Spinal cord (tissue), 10 donors: ENCODE measurements at places on chromosomes 5 and 9.
A peak's percentile ranks its signal among the peaks of the same experiment; 100 is the strongest.

- DNase-seq, result no peak
These were observed 20.1 kb upstream of the CFAP157 start for GRCh38 chr9:127686461-127687393.

DNA sequence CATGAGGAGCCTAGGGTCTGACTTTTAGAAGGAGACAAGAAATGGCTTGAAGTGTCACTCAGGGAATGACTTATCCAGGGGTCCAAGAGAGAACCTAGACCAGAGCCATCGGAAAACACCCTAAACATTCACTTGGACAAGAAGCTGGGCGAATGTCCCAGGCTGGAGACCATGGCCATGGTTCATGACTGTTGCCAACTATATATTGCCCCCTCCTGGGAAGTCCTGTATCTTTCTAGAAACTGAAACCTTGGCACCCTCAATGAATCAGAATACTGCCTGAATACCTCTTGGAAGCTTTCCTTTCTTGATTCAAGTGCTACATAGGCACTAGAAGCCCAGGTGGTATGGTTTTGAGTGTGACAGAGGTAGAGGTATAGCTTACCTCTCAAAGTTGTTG, 29.9 kb downstream of the TRMO start:
- DNase-seq, result no peak

DNA sequence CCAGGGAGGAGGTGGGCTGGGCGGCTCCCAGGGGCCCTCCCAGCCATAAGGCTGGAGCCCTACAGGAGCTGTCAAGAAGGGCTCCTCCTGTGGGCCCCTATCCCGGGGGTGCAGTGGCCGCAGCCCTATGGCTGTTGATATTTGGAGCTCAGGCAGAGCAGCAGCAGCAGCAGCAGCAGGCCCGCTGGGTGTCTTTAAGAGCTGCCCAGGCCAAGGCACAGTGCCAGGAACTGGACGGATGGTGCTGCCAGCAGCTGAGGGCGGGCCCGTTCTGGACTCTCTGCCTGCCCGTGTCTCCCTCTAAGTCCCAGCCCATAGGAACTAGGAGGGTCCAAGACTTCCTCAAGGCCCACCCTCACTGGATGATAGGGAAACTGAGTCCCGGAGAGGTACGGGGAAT, 3.6 kb downstream of the AK1 start:
- DNase-seq, result no peak

GRCh38 chr5:85998656-85999055, 619.1 kb upstream of the COX7C start:
- peak; percentile 61 for DNase-seq

- DNase-seq, result no peak
These were observed 55.2 kb upstream of the ACTBL2 start for GRCh38 chr5:57537811-57538210.

GRCh38 chr5:136063778-136064465, 35.1 kb downstream of the TGFBI start:
- no peak for DNase-seq

- DNase-seq, result no peak
These were observed 24.7 kb upstream of the CETN3 start for GRCh38 chr5:90434116-90434714.

DNA sequence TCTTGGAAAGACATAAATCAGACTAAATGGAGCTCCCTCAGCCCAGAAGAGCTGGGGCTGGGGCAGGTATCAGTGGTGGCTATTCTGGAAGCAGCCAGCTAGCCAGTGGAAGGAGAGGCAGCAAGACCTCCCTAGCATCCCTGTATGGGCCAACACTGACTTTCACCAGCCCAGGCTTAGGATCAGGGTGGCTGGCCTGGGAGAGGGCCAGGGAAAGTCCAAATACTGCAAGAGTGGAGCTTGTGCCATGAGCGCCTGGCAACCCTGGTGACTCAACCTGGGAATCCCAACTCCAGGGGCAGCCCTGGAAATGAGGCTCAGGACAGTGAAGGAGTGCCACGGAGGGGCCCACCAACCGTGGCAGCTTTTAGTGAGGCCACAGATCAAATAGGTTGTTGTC, 7.6 kb upstream of the IRF1 start:
- DNase-seq, result no peak

GRCh38 chr9:135925496-135926133, 18.3 kb upstream of the CAMSAP1 start:
- no peak for DNase-seq

- no peak for DNase-seq
These were observed 188.5 kb upstream of the RASA1 start for GRCh38 chr5:87079219-87079618.

- no peak for DNase-seq
These were observed 81.0 kb upstream of the PALM2AKAP2 start for GRCh38 chr9:109699019-109699418.

DNA sequence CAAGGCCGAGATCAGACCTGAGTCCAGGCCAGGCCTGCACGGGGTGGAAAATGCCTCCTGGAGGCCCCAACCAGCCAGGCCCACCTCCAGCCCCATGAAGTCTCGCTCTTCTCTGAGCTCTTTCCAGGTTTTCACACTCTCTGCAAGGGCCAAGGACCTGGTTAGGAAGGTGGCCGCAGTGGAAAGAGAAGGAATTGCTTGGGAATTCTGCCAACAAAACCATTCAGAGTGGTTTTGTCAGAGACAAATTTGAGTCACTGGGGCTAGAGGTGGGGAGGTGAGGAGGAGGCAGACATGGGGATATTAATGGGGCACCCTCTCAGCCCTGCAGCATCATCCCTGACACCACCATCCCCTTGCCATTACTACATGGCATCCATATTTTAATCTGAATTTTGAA, 261.0 kb downstream of the ROR2 start:
- DNase-seq, result no peak

DNA sequence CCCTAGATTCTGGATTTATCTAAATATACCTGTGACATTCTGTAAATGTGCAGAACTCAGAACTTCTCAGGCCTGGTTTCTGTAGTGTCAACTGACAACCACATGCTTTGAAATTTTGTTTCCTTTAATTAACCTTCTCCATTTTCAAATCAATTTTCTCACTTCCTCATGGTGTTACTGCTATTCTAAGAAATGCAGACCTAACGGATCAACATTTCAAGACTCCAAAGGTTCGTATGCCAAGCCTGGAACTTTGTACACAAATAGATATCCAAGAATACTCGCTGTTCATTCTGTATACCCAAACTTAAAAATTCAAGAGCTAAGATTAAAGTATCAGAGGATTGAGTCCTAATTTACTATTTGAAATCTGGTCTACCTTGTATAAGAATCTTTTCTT, 88.1 kb downstream of the SLC24A2 start:
- no peak for DNase-seq

GRCh38 chr5:53323943-53324642, 156.3 kb upstream of the FST start:
- DNase-seq, result no peak

- DNase-seq, result no peak
These were observed 65.2 kb downstream of the ZNF366 start for GRCh38 chr5:72441862-72442540.

DNA sequence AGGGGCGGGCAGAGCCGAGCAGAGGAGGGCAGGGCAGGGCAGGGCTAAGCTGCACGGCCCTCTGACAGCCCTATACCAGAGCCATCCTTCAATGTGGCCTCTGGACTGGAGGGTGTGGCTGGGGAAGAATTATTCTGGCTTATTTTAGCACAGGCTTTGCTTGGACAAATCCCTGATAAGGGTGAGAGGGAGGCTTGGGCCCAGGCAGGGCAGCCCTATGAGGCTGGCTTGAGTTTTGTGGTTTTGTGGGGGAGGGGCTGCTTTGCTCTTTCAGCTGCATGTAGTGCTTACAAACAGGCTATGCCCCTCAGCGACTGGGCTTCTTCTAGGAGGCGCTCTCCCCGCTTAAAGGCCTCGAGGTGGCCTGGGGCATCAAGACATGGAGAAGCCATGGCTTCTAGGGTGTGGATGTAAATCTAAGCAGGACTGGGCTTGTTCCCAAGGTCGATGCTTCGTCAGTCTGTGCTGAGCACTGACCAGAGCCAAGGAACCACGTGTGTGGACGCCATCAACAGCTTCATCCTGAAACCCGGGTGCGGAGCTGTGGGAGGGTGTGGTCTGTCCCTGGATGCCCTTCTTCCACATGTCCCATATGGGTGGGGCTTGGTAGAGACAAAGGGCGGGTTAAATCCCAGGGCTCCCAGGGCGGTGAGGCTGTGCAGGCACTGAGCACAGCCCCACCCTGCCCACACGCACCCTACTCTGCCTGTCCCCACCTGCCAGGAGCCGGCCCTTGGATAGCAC, 45.7 kb upstream of the IPPK start:
- no peak for DNase-seq

DNA sequence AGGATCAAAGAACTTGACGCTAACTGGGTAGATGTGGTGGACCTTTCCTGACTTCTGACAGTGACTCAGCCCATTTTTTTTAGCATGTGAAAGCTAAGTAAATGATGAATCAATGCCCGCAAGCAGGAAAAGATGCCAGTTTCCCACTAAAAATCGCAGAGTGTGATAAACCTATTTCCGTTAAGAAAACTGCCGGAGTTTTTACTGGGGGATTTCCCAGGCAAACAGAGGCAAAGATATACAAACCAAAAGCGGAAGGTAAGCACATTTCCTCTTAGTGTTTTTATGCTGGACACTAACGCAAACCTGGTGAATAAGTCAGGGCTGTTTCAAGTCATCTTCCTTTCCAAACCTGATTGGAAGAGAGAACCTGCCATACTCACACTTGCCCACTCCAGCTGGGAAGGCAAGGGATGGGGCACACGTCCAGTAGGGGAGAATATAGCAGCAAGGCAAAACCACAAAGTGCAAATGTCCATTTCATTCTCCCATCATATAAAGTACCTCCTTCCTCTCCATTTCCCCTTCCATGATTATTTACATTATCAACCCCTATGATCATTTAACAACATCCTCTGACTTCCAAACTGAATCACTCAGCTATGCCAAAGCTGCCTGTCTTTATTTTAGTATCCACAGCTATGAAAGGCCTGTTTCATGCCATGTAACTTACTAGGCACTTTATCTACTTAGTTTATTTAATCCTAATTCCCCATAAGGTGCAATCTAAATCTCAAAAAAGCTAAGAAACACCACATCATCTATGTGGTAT, 349.7 kb upstream of the RFX3 start:
- no peak for DNase-seq

DNA sequence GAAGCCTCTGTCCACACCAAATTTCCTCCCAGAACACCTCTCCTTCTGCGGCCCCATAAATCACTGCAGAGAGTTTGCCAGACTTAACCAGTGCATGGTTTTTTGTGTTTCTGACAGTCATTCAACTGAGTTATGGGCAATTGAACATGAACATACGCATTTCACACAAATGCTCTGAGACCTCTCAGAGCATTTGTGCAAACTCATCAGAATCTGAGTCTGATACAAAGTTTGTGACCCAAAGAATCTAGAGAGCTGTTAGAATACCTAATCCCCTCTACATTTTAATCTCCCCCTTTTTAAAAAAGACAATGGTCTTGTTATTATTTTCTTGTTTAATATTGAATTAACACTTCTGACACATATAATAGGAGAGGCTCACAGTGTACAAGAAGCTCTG, 416.9 kb upstream of the SMARCA2 start:
- no peak for DNase-seq

DNA sequence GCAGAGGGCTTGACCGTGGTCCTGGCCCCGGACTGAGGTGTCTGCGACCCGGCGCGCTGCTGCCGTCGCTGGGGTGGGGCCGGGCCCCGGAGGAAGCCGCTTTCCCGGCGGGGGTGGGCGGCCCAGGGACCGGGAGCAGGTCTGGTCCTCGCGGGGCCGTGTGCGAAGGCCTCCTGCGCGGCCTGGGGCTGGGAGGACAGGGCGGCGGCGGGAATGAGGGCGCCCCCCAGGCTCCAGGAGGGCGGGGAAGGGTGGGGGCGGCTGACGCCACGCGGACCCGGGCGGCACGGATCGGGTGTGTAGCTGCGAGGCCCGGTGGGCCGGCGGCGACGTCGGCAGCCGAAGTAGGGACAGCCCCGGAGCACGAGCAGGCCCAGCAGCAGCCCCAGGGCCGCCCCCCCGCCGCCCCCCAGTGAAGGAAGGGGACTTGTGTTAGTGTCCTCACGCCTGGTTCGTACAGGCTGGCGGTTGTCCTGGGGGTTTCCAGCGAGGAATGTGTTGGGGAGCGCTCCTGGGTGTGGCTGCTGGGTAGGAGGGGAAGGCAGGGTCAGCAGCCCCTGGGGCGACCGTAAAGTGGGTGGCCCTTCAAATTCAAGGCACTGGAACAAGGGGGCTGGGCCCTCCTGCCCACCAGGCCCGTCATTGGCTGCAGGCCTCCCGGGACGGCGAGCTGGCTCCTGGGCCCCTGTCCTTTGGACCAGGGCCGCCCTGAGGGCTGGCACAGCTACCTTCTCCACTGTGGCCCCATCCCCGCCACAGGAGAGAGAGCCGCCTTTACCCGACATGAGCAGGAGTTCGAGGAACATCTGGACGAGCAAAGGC, 597 bp upstream of the TMEM250 start:
- DNase-seq, result no peak

DNA sequence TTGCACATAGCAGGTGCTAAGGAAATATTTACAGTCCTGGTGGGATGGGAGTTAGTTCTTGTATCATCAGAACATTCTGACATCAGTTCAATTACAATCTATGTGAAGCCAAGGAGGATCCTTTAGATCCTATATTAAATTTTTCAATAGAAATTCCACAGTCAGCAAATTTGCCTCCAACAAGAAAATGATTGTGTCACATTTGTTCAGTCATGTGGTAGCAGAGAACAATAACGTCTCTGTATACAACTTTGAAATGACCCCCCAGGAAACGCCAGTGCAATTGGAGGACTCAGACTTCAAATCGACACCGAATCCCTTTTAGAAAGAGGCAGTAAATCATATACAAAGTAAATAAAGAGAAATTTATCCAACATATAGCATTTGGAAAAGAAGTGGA, 392.1 kb downstream of the DTWD2 start:
- no peak for DNase-seq

- DNase-seq, result no peak
These were observed 750.0 kb upstream of the ZNF608 start for GRCh38 chr5:125496393-125496792.

DNA sequence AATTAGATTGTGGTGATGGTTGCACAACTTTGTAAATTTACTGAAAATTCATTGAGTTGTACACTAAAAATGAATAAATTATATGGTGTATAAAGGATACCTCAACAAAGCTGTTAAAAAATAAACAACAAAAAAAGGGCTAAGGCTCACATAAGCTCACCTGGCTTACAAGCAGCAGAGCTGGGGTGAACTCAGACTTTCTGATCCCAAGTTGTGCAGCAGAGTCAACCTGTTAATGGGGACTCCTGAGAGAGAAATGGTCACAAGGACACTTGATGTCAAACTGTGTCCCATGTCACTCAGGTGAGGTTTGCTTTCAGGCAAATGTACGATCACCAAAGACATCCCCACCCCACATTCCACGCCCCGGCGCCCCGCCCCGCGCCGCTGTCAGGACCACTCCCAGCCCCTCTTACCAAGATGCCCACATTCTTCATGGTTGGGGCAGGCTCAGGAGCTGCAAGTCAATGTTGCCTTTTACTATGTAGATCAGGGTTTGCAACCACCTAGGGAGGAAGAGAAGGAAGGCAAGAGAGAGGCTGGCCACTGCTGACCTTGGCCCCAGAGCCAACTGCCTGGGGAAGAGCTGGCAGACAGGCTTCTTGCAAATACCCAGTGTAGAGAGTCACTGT, 22.4 kb upstream of the SLC36A1 start:
- no peak for DNase-seq

GRCh38 chr9:123834889-123835562, 94.9 kb downstream of the DENND1A start:
- no peak for DNase-seq
